ENCODE measurements at places on chromosomes 5 and 9. TPM values are rescaled to one million over a fixed set of nuclear protein-coding genes. Genes with fewer than 3 reads are reported as not detected.

Gene RNF183
- not detected for total RNA-seq

Gene UTP15
- total RNA-seq: 15.9 TPM

Gene ENHO
- under 0.01 TPM for total RNA-seq

Gene PRDM9
- total RNA-seq: not detected

Gene FOXD4
- total RNA-seq: 0.13 TPM

Gene SNCAIP
- 50.6 TPM for total RNA-seq

Gene NHP2
- 106 TPM for total RNA-seq

Gene ANGPTL2
- 7.7 TPM for total RNA-seq

Gene CDH10
- under 0.01 TPM for total RNA-seq

Gene IL3
- not detected for total RNA-seq

Gene ACTBL2
- total RNA-seq: not detected

Gene PSD2
- total RNA-seq: under 0.01 TPM

Gene CAMK2A
- total RNA-seq: not detected

Gene IFNB1
- total RNA-seq: not detected

Gene CDKN2A
- total RNA-seq: 4.2 TPM

Gene PCDHB2
- 0.39 TPM for total RNA-seq

Gene ECM2
- not detected for total RNA-seq

Gene PFN3
- total RNA-seq: not detected

Gene SLC12A2
- 28.6 TPM for total RNA-seq

Gene NUTM2F
- total RNA-seq: not detected

Gene SARDH
- total RNA-seq: under 0.01 TPM

Gene SHOC1
- not detected for total RNA-seq

Gene C1QTNF2
- total RNA-seq: 0.38 TPM

Data from dermis microvascular lymphatic vessel endothelial cell (primary cell).